ENCODE measurements at places on chromosomes 11 and 22. TPM values are rescaled to one million over a fixed set of nuclear protein-coding genes. Genes with fewer than 3 reads are reported as not detected.
A peak's percentile ranks its signal among the peaks of the same experiment; 100 is the strongest.

DNA sequence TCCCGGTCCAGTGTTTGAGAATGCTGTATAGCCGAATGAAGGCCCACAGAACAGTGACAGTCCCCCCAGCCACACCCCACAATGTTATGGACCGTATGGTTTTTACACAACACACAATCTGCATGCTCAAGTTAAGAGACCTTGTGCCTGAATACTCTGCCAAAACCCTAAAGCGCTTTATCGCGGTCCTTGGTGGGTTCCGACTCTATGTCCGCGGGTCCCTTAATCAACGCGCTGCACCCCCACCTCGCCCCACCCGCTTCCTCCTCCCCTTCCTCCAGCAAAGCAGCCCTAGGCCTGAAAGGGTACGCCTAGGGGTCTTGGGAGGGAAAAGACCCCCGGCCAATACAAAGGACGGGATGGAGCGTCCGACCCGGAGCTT, 442 bp downstream of the COPB1 start:
- no peaks in the 10 kb centered on the region for H3K4me1 ChIP-seq
- peak overlapping the region; percentile 93 for H3K4me3 ChIP-seq
- no peaks in the 10 kb centered on the region for H3K27me3 ChIP-seq
- peak; percentile 66 for DNase-seq
- H3K36me3 ChIP-seq = peaks cover 14% of the 10 kb centered on the region

GRCh38 chr22:48781868-48782267, 1045.8 kb downstream of the BRD1 start:
- no peaks in the 10 kb centered on the region for H3K27me3 ChIP-seq
- no peak overlapping the region for H3K4me3 ChIP-seq
- DNase-seq = no peak
- H3K36me3 ChIP-seq = no peaks in the 10 kb centered on the region

DNA sequence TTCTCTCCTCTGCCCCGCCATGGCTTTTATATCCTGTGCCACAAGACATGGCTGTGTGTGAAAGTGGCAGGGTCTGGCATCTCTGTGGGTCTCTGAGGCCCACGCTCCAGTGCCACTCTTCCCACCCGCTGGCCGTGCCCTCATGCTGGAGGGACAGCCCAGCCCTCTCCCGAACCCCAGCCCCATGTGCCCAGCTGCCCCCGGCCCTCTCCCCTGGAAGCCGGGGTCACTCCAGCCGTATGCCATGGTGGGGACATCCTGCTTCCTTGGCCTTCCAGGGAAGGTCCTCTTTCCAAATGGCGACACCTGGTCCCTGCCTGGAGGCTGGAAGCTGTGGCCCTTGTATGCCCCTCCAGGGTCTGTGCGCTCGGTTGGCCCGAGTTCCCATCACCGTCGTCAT, 63.3 kb upstream of the PPP6R3 start:
- H3K4me3 ChIP-seq = no peak overlapping the region
- no peaks in the 10 kb centered on the region for H3K27me3 ChIP-seq
- no peak for DNase-seq
- H3K36me3 ChIP-seq = peaks cover 25% of the 10 kb centered on the region
- peak overlapping the region; percentile 90 for H3K27ac ChIP-seq

GRCh38 chr11:33387581-33387980, 130.4 kb downstream of the HIPK3 start:
- no peaks in the 10 kb centered on the region for H3K36me3 ChIP-seq
- no peaks in the 10 kb centered on the region for H3K4me1 ChIP-seq
- no peaks in the 10 kb centered on the region for H3K27me3 ChIP-seq
- H3K4me3 ChIP-seq = no peak overlapping the region
- no peak overlapping the region for H3K27ac ChIP-seq

GRCh38 chr22:37967637-37968451, 14.3 kb downstream of the POLR2F start:
- H3K36me3 ChIP-seq = peaks cover 50% of the 10 kb centered on the region
- no peak for DNase-seq
- H3K27ac ChIP-seq = no peak overlapping the region
- peaks cover 10% of the 10 kb centered on the region for H3K4me1 ChIP-seq
- H3K27me3 ChIP-seq = no peaks in the 10 kb centered on the region

STARD10 gene
- total RNA-seq = 39.0 TPM

GRCh38 chr11:66467756-66468155, 1.1 kb downstream of the PELI3 start:
- H3K27ac ChIP-seq = no peak overlapping the region
- peak overlapping the region; percentile 51 for H3K4me3 ChIP-seq
- peaks cover 19% of the 10 kb centered on the region for H3K36me3 ChIP-seq
- peak; percentile 57 for DNase-seq
- no peaks in the 10 kb centered on the region for H3K27me3 ChIP-seq
- peaks cover 26% of the 10 kb centered on the region for H3K4me1 ChIP-seq

DNA sequence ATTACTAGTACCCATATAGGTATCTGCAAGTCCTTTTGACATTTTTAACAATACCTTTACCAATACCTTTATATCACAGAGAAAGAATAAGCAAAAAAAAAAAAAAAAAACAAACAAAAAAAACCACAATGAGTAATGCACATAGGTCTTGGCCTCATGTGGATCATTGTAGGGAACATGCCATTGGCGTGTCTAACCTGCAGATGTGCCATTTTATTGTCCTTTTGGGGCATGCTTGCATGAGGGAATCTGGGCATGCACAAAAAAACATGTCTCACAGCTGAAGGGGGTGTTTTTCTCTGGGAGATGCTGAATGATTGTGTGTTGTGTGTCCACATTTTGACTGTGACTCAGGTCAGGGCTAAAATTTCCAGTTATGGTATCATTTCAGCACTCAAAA, 361.6 kb downstream of the GUCY1A2 start:
- H3K4me1 ChIP-seq = no peaks in the 10 kb centered on the region
- no peaks in the 10 kb centered on the region for H3K27me3 ChIP-seq
- H3K27ac ChIP-seq = no peak overlapping the region
- no peak for DNase-seq
- no peak overlapping the region for H3K4me3 ChIP-seq

ASCL2 gene
- 0.53 TPM for total RNA-seq

ALDH3B2 gene
- total RNA-seq = 0.09 TPM

Data from muscle of leg (tissue), 16 donors.